GM12892 (cell line): ENCODE measurements at places on chromosomes 13 and 19.

DNA sequence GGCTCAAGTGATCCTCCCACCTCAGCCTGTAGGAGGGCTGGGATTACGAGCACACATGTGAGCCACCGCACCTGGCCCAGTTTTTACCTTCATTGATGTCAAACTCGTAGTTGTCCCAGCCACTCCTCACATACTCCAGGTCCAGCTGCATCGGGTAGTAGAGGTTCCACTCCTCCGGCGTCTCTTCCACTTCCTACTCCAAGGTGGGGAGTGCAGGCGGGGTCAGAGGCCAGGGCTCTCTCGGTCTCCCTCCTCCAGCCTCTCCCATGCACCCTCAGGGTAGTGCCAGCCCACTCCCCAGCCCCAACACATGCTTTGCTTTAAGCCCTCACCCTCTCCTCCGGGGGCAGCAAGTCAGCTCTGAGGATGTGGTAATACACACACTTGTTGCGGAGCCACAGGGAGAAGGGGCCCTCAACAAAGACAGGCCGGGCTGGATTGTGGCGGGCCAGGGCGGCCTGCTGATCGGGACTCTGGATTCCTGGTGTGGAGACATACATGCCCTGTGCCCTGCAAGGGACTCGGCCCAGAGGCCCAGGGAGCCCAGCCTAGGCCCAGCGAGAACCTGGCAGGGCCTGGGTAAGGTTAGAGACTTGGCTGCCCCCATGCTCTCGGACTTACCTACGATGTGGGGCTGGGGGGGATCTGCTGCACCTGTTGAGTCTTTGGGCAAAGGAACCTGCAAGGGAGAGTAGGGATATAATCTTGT lies 1.9 kb upstream of the ZNF653 start:
- DNase-seq = no peak

DNA sequence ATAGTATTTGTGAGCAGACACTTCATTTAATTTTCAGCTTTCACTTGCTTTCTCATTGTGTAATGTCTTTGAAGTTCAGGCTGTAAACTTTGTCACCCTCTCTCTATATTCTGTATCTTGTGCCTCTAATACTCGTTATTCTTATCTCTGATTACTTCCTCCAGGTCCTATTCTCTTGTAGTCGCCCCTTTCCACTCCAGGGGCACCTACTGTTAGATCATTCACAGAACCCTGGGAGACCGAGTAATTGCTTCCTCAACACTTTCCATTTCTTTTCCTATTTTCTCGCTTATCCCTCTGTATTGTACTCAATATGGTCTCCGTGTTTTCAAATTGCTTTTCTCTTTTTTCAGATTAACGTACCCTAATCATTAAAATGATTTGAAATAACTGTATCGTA lies 93.9 kb upstream of the TDRD3 start:
- no peak for DNase-seq

GRCh38 chr19:51410950-51411748 lies 6.3 kb downstream of the SIGLEC10 start:
- DNase-seq = no peak

- DNase-seq = no peak
Observed at GRCh38 chr13:50016444-50016843, 1.2 kb downstream of the KCNRG start.

- peak; percentile 10 for DNase-seq
Observed at GRCh38 chr13:109569958-109570711, 216.2 kb downstream of the IRS2 start.

GRCh38 chr13:50990065-50990817 lies 80.7 kb downstream of the RNASEH2B start:
- DNase-seq = no peak

- no peak for DNase-seq
Observed at GRCh38 chr19:3774621-3775373, 2.8 kb upstream of the RAX2 start.

- no peak for DNase-seq
Observed at GRCh38 chr13:71577127-71577526, 289.9 kb downstream of the DACH1 start.

- no peak for DNase-seq
Observed at GRCh38 chr19:51147663-51148062, 5.6 kb downstream of the SIGLEC7 start.

- no peak for DNase-seq
Observed at GRCh38 chr13:99572921-99573320, 71.6 kb downstream of the TM9SF2 start.
